HuH-7.5 (cell line): ENCODE measurements at places on chromosomes 2 and 18.

- no peak for DNase-seq
Measured at GRCh38 chr2:59044736-59045135, 803.6 kb upstream of the FANCL start.

GRCh38 chr2:236672606-236673005 lies 103.0 kb downstream of the ACKR3 start:
- no peak for DNase-seq

- DNase-seq = no peak
Measured at GRCh38 chr18:56121669-56122068, 516.7 kb downstream of the TXNL1 start.

DNA sequence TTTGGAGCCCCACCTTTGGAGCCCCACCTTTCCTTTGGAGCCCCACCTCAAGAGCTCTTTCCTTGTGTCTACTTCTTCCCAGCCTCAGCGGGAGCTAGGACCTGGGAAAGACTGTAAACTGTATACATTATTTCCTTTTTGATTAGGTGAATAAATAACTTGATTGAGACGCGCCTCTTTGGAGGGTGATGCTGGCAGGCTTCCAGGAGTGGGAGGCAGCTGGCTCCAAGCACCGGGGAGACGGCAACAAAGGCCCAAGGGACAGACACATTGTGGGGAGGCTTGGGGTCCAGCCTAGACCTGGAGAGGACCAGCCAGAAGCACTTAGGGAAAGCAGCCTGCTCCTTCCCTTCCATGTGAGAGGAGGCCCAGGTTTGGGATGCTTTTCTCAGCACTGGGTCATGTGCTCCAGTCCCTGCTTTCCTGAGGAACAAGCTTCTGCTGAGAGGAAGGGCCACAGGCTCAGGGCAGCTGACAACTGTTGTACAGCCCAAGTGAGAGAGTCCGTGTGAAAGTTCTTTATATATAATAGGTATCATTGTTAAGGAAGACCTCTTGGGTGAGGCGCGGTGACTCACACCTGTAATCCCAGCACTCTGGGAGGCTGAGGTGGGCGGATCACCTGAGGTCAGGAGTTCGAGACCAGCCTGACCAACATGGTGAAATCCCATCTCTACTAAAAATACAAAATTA lies 297.2 kb upstream of the SLC14A2 start:
- DNase-seq = no peak

- DNase-seq = no peak
Measured at GRCh38 chr2:163657281-163657656, 78.5 kb downstream of the FIGN start.

DNA sequence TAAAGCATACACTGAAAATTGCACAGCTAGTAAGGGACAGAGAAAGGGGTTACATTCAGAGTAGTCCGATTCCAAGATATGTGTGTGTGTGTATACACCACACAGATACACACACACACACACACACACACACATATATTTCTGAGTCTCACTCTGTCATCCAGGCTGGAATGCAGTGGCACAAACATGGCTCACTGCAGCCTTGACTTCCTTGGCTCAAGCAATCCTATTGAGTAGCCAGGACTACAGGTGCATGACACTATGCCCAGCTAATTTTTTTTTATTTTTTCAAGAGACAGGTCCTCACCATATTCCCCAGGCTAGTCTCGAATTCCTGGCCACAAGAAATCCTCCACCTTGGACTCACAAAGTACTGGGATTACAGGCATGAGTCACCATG lies 68.1 kb upstream of the ITPRID2 start:
- DNase-seq = no peak

GRCh38 chr2:75087736-75088135 lies 111.6 kb downstream of the TACR1 start:
- DNase-seq = no peak

GRCh38 chr2:17614174-17614930 lies 73.9 kb downstream of the VSNL1 start:
- DNase-seq = no peak

- peak; percentile 81 for DNase-seq
Measured at GRCh38 chr2:190648289-190649034, 421 bp upstream of the NAB1 start.

DNA sequence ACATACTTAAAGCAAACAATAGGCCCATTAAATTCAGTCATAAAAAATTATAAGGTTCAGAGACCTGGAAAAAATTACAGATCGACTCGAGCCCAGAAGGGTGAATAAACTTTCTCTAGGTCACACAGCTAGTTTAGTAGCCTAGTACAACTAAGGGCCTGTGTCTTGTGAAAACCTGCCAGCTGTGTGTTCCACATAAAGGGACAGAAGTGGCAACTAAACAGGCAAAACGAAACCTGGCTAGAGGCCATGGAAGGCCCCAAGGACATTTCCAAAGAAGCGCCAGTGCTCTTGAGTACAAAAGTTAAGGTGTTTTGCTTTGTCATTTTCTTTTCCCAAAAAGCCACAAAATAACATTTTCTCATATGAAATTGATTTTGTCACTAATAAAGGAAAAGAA lies 164.9 kb downstream of the L3MBTL4 start:
- no peak for DNase-seq

- no peak for DNase-seq
Measured at GRCh38 chr2:44142306-44142705, 26.4 kb upstream of the PPM1B start.

DNA sequence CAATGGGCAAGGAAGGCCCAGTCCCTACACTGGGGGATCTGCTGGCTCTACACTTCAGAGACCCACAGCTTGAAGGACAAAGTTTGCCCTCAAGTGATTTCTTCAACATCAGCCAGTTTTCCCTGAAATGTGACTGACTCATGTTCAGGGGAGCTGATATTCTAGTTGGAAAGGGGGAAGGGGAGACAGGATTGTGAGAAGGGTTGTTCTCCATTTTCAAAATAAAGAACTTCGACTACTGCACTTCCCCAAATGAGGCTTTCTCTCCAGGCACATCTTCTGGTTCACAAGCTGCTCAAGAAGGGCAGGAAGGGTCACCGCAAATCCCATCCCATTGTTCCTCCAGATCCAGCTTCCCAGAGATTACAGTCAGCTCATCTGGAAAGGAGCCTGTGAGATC lies 117.6 kb downstream of the BCL2L11 start:
- no peak for DNase-seq

DNA sequence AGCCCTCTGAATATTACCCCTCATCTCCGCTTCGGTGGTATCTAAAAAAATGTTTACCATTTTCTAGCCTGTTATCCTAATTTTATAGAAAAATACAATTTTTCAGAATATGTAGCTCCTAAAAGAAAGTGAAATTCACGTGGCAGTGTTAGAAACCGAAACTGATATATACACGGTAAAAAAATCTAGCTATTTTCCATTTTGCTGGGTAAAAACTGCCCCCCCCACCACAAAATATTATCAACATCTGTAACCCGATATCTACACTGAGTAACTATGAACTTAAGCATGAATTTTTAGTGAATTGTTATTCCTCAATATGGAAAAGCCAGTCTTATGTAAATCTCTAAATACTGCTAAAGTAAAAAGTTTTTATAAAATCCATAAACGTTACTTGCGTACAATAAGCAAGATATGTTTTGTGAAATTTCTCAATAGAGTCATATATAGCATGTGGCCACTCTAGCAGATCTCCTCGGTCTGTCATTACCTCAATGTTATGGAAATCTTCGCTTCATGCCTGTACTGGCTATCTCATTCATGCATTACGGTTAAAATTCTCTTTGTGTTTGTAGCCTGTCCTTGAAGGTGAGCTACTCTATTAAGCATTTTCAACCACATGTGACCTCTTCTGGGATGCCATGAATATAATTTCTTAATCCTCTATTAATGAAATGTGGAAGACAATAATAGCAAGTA lies 524.2 kb downstream of the TRIB2 start:
- no peak for DNase-seq

- no peak for DNase-seq
Measured at GRCh38 chr2:10837298-10838266, 25.0 kb upstream of the PDIA6 start.

DNA sequence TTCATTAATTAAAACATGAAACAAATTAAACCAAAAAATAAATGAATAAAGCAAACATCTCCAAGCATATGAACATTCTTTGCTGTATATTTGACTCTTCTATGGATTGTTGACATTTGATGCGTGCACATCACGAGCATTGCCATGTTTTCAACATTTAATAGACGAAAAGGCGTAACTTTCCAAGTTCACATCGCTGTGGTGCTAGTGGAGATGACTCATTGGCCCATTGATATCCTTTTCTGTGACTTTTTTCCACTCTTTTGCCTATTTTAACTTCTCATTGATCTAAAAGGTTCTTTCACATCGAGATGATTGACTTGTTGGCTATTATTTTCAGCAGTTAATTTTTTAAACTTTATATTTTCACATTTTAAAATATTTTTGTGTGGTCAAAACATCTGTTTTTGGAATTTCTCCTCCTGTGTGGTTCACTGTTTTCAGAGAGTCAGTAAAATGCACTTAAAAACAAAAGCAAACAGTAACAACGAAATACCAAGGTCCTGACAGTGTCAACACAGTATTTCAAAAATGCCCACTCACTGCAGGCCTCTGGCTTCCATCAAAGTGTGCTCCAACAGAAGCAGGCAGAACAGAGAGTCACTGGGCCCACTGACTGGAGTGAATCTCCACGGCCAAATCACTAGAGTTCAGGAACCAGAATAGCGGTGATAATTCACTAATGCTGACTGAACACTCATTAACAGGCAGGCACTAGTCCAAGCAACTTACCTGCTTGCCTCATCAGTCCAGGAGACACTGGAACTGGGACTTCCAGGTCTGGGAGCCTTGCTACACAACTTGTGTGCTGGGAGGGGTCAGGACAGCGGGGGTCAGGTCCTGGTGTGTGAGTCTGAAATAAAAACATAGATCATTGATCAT lies 372.2 kb upstream of the SMIM21 start:
- no peak for DNase-seq

- no peak for DNase-seq
Measured at GRCh38 chr2:134727385-134727784, 8.6 kb upstream of the TMEM163 start.

DNA sequence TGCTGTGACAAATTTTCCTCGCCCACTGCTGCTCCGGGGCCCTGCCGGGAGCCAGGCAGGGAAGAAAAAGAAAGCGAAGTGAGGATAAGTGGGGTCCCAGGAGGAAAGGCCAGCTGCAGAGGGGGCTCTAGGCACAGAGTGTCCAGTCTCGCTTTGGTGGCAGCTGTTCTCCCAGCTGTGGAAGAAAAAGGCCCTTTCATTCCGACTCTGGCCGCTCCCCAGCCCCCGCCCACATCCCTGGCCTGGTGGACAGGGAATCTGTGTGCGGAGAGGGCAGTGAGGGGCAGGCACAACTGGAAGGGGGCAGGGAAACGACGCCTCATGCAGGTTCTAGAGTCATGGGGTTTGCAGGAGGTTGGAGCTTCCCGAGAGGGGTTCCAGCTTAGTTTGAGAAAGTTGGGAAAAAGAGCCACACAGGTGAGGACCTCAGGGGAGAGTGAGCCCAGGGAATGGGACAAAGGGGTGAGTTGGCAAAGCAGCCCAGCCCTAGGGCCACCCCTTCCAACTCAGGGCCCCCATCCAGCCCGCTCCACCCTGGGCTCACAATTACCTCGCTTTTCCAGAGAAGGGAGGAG lies 1.8 kb downstream of the RTKN start:
- DNase-seq = no peak

GRCh38 chr2:151669585-151670081 lies 64.6 kb downstream of the NEB start:
- DNase-seq = no peak

DNA sequence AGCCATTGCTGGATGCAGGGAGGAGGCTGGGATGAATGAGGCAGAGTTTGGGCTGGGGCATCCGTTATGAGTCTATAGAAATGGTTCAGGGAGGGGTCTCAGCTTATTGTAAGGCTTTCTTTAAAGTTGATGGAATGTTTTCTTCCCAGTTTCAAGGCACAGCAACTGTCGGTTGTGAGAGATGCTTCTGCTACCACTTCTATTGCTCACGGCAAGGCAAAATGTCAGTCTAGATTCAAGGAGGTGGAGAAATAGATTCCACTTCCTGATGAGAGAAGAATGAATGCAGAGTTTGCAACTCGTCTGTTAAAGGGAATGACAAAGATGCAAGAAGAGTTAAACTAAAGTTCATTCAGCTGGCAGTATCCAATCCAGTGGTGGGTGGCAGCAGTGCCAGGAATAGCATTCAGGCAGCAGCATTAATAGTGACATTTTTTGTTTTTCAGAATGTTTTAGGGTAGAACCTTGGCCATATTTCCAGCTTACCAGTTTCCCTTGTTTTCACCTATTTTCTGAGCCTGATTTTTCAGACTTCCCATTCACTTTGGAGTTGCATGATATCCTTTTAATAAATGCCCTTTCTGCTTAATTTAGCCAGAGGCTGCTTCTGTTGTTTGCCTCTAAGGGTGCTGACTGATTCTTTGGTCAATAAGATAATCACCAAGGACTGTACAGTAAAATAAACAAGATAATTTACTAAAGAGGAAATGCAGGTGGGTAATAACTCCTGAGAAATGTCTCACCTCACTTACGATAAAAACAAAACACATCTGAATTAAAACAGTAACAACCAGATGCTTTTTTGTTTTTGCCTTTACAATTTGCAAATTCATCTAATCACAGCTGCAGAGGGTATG lies 138.4 kb downstream of the RPIA start:
- DNase-seq = no peak

GRCh38 chr18:13452388-13452811 lies 233.8 kb downstream of the LDLRAD4 start:
- DNase-seq = no peak

DNA sequence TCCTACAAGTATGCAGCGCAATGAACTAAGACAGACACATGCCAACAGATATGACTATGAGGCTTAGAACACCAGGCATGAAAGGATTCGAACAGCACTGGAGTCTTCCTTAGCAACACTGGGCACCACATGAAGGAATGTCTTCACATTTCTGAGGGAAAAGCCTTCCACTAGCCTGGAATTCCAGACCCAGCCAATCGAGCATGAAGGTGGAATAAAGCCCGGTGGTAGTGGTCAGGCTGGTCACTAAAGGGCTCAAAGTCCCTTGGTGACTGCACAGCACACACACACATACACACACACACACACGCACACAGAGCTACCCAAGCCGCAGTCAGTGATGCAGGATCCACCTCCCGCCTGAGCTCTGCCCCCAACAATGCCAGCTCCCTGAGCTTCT lies 19.7 kb upstream of the SFXN5 start:
- peak; percentile 43 for DNase-seq

DNA sequence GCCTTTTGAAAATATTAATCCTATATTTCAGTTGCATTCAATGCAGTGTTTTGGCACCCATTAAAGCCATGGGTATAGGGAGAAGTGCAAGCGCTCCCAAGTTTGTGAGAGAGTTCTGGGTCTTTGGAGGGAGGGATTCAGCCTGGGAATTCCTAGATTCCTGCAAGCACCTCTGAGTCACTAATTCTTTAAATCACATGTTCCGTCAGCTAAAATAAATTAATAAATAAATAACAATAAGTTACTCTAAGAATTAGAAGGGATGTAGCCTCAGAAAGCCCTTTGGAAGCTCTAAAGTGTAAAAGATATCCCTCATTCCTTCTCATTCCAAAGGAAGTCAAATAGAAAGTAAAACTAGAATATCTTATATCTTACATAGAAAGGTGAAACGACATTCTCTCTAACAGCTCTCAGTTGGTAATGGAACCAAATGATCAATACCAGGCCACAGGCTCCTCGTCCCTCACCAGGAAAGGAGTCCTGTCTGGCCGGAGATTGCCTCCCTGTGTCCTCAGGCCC lies 222.4 kb upstream of the RBBP8 start:
- no peak for DNase-seq

GRCh38 chr2:222319586-222320435 lies 21.0 kb upstream of the PAX3 start:
- peak; percentile 23 for DNase-seq

GRCh38 chr18:8519102-8519501 lies 90.1 kb upstream of the RAB12 start:
- DNase-seq = no peak

- DNase-seq = no peak
Measured at GRCh38 chr2:39511219-39511604, 74.1 kb upstream of the MAP4K3 start.
